GF-D8 (cell line): ENCODE measurements at places on chromosomes 2 and 18.

- DNase-seq, result no peak
These were observed 382.0 kb downstream of the SOX11 start for GRCh38 chr2:6074089-6074643.

- no peak for DNase-seq
These were observed 203.4 kb upstream of the TRIB2 start for GRCh38 chr2:12513339-12513738.

GRCh38 chr2:191478799-191479679 is 198.9 kb upstream of the NABP1 start:
- no peak for DNase-seq

DNA sequence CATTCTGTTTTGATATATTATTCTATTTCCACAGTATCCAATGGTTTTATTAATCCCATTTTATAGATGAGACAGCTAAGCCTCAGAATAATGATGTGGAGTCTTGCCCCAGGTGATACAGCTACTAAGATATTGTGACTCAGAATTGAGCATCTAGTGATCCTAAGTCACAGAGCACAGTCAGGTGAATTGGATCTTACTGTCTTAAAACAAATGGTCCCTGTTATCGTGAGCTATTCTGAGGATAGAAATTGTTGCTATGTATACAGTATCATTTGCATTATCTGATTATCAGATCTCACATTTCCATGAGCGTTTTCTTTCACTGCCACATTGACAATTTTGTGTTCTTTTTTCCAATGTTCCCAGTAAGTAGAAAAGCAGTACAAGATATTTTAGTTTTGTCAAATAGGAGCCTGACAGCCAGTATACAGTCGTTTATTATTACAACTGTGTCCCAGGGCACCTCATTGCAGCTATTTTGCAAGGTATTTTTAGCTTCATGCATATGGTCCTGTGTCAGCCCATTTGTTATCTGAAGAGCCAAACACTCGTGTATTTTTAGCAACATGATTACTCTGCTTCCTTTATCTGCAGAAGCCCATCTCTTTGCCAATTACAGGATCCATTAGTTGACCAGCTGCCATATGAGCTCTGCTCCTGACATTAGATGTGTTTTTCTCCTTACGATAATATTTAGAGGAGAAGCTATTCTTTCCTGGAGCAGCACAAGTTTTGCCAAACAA is 25.1 kb upstream of the SGPP2 start:
- no peak for DNase-seq

GRCh38 chr2:200609028-200609614 is 23.3 kb downstream of the AOX1 start:
- no peak for DNase-seq

GRCh38 chr2:242024751-242025355 is 155.3 kb downstream of the RTP5 start:
- DNase-seq, result no peak
